SK-N-SH (cell line): ENCODE measurements at places on chromosomes 13 and 19. TPM values are rescaled to one million over a fixed set of nuclear protein-coding genes. Genes with fewer than 3 reads are reported as not detected.

- DNase-seq: peak; percentile 78
Measured at GRCh38 chr19:926589-927350, 935 bp downstream of the ARID3A start.

- peak; percentile 11 for DNase-seq
Measured at GRCh38 chr13:113591750-113592149, 7.2 kb downstream of the TFDP1 start.

GRCh38 chr13:60286707-60287106 is 110.3 kb upstream of the TDRD3 start:
- no peak for DNase-seq

- no peak for DNase-seq
Measured at GRCh38 chr13:20190481-20191310, 2.0 kb downstream of the GJB2 start.

DNA sequence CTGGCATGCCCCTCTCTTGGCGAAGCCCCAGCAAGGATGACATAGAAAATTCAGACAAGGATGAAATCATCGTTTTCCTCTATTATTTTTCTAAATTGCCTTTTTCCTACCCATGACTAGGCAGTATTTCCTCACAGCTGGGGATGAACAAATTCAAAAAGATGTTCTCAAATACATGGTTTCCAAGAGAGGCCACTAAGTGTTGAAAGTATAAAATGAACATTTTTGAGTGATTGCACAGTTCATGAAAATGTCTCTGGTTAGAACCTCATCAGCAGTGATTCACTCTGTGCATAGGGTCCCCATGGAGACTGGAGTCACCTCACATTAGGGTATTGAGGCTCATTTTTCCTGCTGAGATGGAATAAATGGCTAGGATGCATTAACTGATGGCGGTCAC is 373.7 kb downstream of the DNAJC15 start:
- no peak for DNase-seq

- no peak for DNase-seq
Measured at GRCh38 chr13:110338441-110339101, 31.5 kb downstream of the COL4A2 start.

- DNase-seq: no peak
Measured at GRCh38 chr19:13401388-13401787, 104.9 kb downstream of the CACNA1A start.

Gene NFIX
- 5.1 and 14.8 TPM in 2 replicates for polyA plus RNA-seq

Gene JSRP1
- polyA plus RNA-seq: 0.76 and 0.88 TPM in 2 replicates

Gene KLK14
- polyA plus RNA-seq: 0.19 and 0.26 TPM in 2 replicates
